Bronchial epithelial cell (primary cell): ENCODE measurements at places on chromosomes 7 and 10.

DNA sequence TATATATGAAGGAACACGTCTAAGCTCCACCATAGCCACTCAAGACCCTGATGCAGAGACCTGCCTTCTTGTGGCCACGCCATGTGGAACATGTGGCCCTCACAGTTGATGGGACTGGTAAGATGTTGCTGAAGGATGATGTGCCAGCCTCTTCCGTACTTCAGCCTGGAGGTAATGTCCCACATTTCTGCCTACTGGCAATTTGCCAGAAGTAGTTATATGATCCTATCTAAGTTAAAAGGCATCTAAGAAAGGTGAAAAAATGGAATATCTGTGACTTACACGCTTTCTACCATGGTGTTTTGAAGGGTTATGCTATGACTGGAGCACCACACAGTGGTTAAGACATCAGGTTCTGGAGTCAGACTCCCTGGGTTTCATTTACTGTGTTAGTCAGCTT, 948.7 kb upstream of the GHITM start:
- no peak for DNase-seq

GRCh38 chr10:35027567-35027966, 62.6 kb downstream of the CUL2 start:
- peak; percentile 43 for DNase-seq

GRCh38 chr7:126574276-126575250, 678.2 kb downstream of the GRM8 start:
- peak; percentile 95 for DNase-seq

DNA sequence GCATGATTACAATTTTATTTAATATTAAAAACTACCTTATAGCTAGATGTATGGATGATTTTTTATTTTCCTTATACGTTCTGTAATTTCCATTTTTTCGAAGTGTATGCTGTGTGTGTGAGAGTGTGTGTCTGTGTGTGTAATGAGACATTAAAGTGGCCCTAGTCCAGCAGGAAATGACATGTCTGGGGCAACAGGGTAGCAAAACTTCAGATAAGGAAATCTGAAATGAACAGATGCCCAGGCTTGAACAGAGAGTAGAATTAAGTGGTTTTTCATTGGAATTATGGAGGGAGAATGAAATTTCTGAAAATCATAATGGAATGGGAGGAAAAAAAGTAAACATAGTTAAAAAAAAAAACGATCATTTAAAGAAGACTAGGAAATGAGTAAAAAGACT, 200.6 kb downstream of the NRG3 start:
- no peak for DNase-seq

DNA sequence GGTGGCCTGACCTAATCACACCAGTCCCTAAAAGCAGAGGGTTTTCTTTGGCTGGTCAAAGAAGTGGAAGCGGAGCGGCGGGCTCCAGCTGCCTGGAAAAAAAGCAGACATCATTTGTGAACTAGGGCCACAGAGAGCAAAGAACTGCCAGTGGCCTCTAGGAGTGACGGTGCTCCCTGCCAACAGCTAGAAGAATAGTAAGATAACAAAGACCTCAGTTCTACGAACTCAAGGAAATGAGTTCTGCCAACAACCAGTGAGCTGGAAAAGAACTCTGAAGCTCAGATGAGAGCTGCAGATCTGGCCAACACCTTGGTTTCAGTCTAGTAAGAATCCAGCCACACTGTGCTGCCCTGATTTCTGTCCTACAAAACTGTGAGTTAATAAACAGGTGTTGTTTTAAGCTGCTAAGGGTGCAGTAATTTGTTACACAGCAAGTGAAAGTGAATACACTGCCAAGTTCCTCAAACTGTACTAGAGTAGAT, 178.0 kb downstream of the SRPK2 start:
- no peak for DNase-seq

- no peak for DNase-seq
These were observed 18.5 kb downstream of the SFTPA1 start for GRCh38 chr10:79628988-79629954.

DNA sequence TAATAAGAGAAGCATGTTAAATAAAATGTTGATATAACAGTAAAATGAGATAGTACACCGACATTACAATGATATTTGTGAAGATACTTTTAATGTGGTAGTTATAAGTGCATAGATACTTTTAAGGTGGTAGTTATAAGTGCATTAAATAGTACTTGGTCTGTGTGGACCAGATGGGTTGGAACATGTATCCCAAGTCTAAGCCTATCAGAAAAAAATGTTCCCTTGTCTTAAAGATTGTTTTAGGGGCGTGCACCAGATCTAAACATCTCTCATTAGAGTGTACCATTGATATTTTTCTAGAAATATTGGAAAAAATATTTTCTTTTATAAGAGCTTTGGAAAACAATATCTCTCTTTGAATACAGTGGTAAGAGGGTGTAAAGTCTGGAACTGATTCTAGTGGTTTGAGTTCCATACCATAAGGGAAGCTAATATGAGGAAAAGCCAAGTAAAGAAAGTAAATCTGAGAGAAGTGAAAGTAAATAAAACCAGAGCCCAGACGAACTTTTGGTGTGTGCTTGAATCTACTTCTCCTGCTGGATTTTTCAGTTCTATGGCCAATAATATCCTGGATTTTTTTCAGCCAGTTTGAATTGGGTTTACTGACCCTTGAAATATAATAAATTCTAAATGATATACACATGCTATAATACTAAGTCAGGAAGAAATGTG, 175.3 kb downstream of the MBL2 start:
- DNase-seq, result no peak

DNA sequence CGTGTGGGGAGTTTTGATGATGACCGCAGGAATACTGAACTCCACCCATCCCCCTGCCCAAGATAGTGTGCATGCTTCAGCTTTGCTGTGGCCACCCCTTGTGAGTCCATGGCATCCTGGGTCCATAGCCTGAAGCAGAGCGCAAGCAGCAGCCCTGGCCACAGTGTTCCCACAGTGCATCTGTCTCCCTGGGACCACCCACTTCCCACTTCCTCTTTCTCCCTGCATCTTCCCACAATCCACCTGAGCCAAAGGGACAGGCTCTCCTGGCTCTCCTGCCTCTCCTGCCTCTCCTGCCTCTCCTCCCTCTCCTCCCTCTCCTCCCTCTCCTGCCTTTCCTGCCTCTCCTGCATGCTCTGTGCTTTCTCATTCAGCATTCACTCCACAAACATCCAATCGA, 150.7 kb downstream of the PAXIP1 start:
- no peak for DNase-seq

GRCh38 chr7:40799493-40800403, 664.9 kb downstream of the SUGCT start:
- no peak for DNase-seq

DNA sequence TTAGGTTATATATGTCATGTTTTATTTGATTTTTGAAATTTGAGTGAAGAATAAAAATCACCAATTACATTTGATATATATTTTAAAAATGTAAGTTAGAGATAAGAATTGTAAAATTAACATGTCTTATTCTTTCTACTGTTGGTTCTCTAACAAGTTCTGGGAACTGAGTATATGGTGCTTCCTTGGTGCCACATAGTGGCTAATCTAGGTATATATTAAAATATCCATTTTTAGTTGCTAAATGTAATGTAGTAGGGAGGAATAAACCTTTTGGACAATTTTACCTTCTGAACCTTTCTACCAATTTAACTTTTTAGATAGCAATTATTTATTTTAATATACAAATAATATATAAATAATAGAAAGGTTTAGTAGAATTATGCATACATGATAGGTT, 17.5 kb downstream of the CFAP69 start:
- DNase-seq, result peak; percentile 49

DNA sequence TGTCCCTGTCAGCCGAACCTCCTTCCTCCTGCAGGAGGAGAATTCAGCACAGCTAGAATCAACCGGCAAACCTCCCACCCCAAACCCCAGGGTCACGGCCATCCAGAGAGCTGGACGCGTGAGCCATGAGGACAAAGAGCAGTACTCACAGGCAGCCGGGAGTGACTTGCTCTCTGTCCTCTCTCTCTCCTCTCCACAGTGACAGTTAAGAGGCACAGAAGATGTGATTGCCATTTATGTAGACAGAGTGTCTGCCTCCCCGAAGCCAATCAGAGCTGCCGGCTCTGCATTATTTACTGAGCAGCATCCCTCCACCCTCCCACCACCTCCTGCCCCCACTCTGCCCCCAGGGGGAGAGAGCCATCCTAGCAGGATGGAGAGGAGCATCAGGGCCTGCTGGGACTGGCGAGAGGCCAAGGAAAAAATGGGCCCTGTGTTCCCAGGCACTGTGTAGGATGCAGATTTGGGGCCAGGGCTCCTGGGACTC, 4.3 kb downstream of the DDC start:
- DNase-seq, result no peak

- DNase-seq, result no peak
These were observed 7.7 kb downstream of the VPS50 start for GRCh38 chr7:93239824-93240223.

GRCh38 chr10:73874267-73875138, at the start of gene CAMK2G:
CAMK2G (minus strand) TSS chr10:73874555; CDS start chr10:73874461, 94 bp downstream.
- DNase-seq, result peak; percentile 52

- DNase-seq, result no peak
These were observed at the start of gene HMX2 for GRCh38 chr10:123147635-123148413. HMX2 (plus strand) TSS chr10:123148136; CDS start chr10:123148379, 243 bp downstream.

- no peak for DNase-seq
These were observed 148.5 kb downstream of the AOAH start for GRCh38 chr7:36575832-36576231.

- DNase-seq, result no peak
These were observed at the start of gene PFKP for GRCh38 chr10:3067118-3067858. PFKP (plus strand) TSS chr10:3067548; CDS start chr10:3067596, 48 bp downstream.

DNA sequence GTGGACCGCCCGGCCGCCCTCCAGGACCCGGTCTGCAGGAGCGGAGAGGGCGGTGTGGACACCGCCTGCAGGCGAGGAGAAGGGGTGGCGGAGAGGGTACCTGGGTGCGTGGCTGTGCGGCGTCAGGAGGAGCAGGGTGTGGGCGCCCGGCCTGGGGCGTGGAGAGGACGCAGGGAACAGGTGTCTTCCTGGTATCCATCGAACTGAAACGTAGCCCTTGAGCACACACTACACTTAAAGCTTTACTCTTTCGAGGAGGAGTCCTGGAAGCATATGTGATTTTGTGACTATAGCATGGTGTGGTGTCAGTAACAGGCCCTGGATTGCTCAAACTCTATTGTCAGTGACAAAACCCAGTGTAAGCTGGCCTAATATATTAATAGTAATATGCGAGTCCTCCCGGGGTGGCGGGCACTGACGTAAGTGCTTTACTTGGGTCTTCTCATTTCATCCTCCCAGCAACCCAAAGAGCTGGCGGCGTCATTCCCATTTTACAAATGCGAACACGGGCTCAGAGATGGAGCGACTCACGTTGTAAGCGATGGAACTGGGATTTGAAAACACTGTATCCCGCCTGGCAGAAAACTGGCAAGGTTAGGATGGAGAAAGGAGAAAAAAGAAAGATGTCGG, 508 bp upstream of the TECPR1 start:
- DNase-seq, result no peak

DNA sequence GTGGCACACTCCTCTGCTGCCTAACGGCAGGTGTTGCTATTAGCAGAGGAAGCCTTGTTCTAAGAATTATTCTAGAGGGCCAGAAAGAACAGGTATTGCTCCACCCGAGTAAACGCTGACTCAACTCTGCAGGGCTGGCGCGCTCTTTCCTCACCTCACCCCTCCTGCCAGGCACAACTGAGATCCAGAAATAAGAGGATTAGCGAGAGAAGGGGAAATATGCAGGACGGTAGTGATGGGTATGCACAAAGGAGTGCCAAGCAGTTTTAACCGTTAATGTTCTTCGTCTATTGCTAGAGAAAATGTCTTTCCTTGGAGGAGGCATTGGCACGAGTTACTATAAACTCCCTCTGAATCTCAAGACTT, 369 bp upstream of the SCIN start:
- peak; percentile 76 for DNase-seq

GRCh38 chr10:43202657-43203447, 64.0 kb downstream of the RASGEF1A start:
- DNase-seq, result peak; percentile 10

DNA sequence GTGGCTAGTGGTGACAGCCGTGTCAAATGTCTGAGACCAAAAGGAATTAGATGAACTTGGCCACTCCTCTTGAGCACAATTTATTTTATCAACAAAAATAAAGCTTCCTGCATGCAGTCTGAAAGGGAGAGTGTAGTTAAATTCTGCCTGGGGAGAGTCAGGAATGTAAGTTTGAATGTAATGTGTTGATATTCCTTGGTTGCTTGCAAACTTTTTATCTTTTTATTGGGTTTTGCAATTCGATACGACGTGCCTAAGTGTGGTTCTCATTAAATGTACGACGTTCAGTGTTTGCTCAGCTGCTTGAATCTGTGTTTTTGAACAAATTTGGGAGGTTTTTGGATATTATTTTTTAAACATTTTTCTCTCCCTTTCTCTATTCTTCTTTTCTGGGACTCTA, 839.9 kb downstream of the CCSER2 start:
- no peak for DNase-seq

- DNase-seq, result no peak
These were observed 10.3 kb downstream of the WAPL start for GRCh38 chr10:86511027-86511865.

DNA sequence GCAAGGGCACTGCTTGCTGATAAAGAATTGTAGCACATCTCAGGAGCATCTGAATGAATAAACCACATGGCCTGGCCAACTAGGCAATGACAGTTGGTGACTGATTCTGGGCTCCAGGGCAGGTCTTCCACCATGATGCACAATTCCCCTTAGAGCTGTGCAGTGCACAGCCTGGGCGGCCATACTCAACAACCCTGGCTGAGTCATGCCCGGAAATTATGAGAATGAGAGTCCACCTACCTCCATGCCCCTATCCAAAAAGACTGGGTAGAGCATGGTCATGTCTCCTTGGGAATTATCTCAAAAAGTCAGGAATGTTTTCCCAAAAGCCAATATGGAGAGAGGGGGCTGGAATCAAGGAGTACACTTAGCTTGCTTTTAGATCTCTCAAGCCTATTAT, 425.6 kb downstream of the PLXNA4 start:
- DNase-seq, result no peak

- DNase-seq, result no peak
These were observed 440 bp downstream of the CTNNA3 start for GRCh38 chr10:67695555-67695954.

- DNase-seq, result peak; percentile 42
These were observed 189.8 kb upstream of the SEMA3A start for GRCh38 chr7:84384417-84384816.

GRCh38 chr10:109219935-109220605, 703.2 kb downstream of the XPNPEP1 start:
- DNase-seq, result no peak

- DNase-seq, result no peak
These were observed 40.5 kb downstream of the MACC1 start for GRCh38 chr7:20176578-20177242.

GRCh38 chr10:88553116-88553752, 29.9 kb downstream of the RNLS start:
- peak; percentile 79 for DNase-seq

- no peak for DNase-seq
These were observed 14.2 kb upstream of the SVIL start for GRCh38 chr10:29648983-29649268.
